ENCODE measurements at places on chromosomes 13 and 19. TPM values are rescaled to one million over a fixed set of nuclear protein-coding genes. Genes with fewer than 3 reads are reported as not detected.

WDR88 gene
- not detected for total RNA-seq

DNA sequence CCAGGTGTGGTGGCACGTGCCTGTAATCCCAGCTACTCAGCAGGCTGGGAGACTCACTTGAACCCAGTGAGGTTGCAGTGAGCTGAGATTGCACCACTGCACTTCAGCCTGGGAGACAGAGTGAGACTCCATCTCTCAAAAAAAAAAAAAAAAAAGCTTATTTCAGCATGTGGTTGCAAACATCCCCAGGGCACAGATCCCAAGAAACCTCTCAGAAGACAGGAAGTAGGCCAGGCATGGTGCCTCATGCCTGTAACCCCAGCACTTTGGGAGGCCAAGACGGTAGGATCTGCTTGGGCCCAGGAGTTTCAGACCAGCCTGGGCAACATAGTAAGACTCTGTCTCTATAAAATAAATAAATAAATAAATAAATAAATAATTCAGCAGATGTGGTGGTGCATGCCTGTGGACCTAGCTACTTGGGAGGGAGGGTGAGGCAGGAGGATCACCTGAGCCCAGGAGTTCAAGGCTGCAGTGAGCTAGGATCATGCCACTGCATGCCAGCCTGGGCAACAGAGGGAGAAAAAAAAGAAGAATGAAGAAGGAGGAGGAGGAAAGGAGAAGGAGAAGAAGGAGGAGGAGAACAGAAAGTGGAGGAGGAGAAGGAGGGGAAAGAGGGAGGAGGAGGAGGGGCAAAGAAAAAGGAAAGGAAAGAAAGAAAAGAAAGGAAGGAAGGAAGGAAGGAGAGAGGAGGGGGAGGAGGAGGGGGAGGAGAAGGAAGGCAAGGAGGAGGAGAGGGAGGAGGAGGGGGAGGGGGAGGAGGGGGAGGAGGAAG, 4.3 kb upstream of the LRRC8E start:
- no peak for DNase-seq

- no peak for DNase-seq
Measured at GRCh38 chr13:59442944-59443486, 720.7 kb downstream of the DIAPH3 start.

- DNase-seq: no peak
Measured at GRCh38 chr19:50331994-50332243, 2.7 kb upstream of the KCNC3 start.

- DNase-seq: no peak
Measured at GRCh38 chr19:50676625-50677197, 27.5 kb downstream of the C19orf81 start.

DNA sequence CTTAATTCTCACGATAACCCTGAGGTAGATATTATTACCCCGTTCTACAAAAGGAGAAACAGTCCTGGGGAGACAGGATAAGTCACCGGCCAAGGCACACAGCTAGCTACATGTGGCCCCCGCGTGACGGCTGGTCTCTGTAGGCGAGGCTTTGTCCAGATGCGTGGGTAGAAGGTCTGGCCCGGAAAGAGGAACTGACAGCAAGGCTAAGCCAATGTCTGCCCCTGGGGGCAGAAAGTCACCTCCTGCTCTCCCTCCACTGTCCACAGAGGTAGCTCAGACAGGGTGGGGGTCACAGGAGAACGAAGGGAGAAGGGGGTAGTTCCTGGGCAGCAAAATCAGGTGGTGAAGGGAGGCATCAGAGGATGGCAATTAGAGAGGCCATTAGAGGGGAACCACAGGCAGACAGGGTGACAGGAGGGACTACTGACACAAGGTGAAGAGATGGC, 1.8 kb downstream of the APOC4 start:
- no peak for DNase-seq

DNA sequence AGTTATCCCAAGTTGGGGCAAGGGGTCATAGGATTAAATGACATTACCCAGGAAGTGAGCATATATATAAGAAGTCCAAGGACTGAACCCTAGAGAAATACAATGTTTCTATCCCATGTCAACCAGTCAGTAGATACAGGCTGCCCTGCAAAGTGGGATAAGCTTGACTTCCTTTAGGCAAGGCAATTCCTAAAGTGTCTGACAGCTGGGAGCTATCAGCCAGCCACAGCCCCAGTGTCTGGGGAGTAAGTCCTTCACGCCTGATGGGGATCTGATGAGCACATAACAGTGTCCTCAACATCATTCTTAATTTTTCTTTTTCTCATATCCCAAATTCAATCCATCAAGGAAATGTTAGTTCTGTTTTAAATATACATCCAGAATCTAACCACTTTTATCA, 54.1 kb downstream of the DNAJC15 start:
- DNase-seq: no peak

GRCh38 chr13:56923626-56924140, 217.0 kb upstream of the PRR20A start:
- no peak for DNase-seq

VAV1 gene
- total RNA-seq: 68.9 TPM

PROZ gene
- total RNA-seq: not detected

POLD1 gene
- 162 TPM for total RNA-seq

DNA sequence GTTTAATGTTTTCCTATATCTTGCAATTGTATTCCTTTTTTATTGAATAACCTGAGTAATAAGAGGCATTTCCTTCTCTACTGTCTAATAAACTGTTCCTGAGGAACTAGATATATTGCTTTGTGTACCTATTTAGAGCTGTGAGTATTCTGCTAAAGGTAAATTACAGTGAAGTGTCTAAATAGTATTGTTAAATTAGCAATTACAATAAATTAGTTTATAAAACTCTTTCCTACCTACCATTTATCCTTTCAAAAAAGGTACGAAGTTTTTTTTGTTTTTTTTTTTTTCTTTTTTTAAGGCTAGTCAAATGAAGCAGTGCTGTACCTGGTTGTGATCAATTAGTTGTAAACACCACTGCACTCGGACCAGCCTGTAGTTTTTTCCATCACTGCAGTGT, 34.8 kb downstream of the TM9SF2 start:
- DNase-seq: no peak

FFAR2 gene
- total RNA-seq: not detected

SOX21 gene
- 0.16 TPM for total RNA-seq

- no peak for DNase-seq
Measured at GRCh38 chr13:47046706-47047105, 149.9 kb upstream of the HTR2A start.

KLF1 gene
- total RNA-seq: 0.62 TPM

C1QTNF9 gene
- total RNA-seq: not detected

GRCh38 chr13:51093574-51093973, 17.5 kb downstream of the C13orf42 start:
- no peak for DNase-seq

DNA sequence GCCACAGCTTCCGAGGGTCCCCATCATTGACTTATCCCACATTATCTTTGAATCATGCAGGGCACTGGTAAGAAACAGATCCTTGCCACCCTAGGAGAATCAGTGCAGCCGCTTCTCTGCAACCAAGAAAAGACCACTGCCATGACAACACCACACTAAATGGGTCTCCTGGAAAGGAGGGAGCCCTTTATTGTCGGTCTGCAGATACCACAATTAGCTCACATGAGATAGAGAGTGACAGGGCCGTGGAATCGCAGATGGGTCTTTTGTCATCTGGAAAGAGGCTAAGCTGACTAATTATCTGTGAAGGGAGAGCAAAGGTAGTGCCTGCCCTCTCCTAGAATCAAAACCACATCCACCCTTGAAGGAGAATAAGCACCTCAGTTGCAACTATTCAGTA, 178.3 kb upstream of the MYO16 start:
- DNase-seq: no peak

DNA sequence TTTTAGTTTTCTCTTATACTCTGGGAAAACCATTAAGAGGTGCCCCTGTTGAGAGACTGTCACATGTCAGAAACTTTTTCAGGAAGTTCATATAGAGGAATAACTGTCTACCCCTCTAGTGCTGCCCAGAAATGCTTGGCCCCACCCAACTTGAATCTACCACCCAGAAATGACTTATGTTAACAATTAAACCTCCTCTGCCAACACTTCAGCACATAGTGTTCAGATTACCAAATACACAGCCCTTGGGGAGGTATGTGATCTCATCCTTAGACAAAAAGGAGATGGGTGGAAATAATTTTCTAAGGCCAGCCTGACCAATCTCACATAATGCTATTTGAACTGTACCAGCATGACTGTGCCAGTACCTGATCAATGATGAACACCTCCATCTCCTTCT, 35.6 kb downstream of the CCDC169 start:
- no peak for DNase-seq

GRCh38 chr13:69912630-69913029, 195.0 kb upstream of the ATXN8OS start:
- DNase-seq: no peak

GRCh38 chr13:81223778-81224177, 882.9 kb upstream of the SPRY2 start:
- no peak for DNase-seq

RAB20 gene
- total RNA-seq: 2.8 TPM

NLRP7 gene
- total RNA-seq: not detected

DNA sequence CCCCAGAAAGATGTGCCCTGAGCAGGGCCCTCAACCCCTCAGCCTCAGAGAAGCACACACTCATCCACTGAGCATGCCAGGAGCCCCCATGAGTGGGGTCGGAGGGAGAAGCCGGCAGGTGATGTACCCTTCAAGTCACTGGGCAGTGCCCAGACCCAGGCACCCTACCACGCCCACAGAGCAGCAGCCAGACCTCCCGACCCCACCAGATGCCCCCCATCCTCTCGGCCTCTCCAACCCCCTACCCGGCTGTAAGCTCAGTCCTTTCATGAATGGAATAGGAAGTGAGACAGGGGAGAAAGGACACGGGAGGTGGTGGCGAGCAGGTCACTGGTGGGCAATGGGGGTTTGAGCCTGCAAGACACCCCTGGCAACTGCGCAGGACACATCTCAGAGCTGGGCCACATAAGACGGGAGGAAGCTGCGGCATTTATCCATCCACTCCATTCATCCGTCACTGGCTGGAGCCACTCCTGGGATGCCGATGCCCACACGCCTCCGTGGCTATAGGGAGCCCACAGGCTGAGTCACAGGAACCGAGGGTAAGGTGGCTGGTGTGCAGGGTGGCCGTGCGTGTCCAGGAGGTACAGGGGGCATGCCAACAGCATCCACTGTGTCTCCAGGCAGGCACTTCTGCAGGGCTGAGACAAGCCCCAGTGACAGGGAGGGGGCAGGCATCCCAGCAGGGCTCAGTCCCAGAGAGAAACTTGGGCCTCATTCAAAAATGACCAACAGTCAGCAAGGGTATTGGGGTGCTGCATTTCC, 23.8 kb upstream of the VSTM2B start:
- no peak for DNase-seq

GRCh38 chr19:35429698-35430408, 18.2 kb upstream of the FFAR2 start:
- no peak for DNase-seq

OR10H1 gene
- not detected for total RNA-seq

GRCh38 chr13:36973621-36974295, 25.4 kb downstream of the ALG5 start:
- no peak for DNase-seq

GRCh38 chr19:19051478-19052213, 12.1 kb upstream of the SLC25A42 start:
- DNase-seq: no peak

DNA sequence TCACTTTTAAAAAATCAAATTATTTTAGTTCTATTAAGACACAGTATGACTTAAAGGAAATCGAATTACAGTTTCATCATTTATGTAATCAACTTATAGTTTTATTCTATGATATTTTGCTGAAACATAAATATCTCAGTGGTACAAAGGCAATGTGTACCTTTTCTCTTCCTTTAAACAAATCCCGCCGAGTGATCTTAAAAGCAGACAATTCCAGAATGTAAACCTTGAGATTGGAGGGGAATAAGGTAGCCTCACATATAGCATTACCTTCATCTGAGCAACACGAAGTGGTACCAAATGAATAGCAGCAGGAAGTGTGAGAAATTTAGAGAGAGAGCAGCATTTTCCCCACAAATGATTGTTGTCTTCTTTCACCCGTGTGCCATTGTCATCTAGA, 842.2 kb upstream of the GPC6 start:
- no peak for DNase-seq

ZNF730 gene
- total RNA-seq: 0.37 TPM

- peak; percentile 55 for DNase-seq
Measured at GRCh38 chr19:45498411-45499195, at the start of gene PPM1N. PPM1N (plus strand) TSS chr19:45498443; CDS start chr19:45498473, 30 bp downstream.

DNA sequence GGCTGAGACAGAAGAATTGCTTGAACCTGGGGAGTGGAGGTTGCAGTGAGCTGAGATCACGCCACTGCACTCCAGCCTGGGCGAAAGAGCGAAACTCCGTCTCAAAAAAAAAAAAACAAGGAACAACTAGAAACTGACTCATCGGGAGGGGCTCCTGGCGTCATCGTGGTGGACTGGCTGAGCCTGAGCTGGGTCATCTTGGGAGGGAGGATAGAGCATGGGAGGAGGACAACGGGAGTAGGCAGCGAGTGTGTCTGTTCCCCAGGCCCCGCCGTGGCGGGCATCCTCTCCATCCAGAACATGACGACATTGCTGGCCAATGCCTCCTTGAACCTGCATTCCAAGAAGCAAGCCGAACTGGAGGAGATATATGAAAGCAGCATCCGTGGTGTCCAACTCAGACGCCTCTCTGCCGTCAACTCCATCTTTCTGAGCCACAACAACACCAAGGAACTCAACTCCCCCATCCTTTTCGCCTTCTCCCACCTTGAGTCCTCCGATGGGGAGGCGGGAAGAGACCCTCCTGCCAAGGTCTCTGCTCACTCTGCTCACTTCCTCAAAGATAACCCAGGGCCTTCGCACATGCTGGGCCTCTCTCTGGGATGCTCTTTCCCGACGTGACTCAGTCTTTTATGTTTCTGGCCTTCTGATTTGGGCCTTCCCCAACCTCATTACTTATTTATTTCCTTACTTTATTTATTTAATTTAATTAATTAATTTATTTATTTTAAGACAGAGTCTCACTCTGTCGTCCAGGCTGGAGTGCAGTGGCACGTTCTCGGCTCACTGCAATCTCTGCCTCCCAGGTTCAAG, 16.6 kb downstream of the DDX39A start:
- no peak for DNase-seq

ACOD1 gene
- total RNA-seq: not detected

CLPTM1 gene
- 72.7 TPM for total RNA-seq

GRCh38 chr19:11054628-11055027, 34.6 kb upstream of the LDLR start:
- no peak for DNase-seq

COL5A3 gene
- 0.87 TPM for total RNA-seq

TINCR gene
- 0.37 TPM for total RNA-seq

POLR2E gene
- 260 TPM for total RNA-seq
